Stimulated activated naive CD4-positive, alpha-beta T cell treated with Interleukin-2 at 50 U/mL for 16 hours (primary cell): ENCODE measurements at places on chromosomes 3 and 15.

DNA sequence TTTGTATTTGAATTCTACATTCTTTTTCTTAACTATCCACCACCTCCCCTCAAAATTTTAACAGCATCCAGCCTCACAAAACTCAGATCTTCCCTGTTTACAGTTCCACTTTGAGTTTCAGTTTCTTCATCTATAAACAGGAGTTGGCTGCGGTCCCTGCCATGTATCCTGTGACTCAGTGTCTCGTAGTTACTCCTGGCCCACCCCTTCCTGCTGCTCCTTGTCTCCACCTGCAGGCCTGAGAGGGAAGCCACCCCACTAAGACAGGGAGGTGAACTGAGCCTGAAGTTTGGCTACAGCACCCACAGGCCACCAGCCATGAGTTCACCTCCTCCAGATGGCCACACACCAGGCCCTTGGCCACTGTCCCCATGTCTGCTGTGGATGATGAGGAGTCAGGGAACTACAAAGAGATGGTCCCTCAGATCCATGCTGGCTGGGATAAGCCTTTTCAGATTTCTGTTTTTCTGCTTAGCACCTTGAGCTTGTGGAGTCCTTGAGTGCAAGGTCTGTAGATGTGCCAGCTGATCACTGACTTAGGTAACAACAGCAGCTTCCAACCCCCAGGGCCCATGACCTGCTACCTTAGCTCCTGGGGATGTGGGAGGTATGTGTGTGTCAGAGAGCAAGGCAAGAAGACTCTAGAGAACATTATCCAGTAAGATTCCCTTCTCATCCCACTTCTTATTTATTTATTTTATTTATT, 37.5 kb downstream of the CD86 start:
- peak; percentile 62 for DNase-seq

DNA sequence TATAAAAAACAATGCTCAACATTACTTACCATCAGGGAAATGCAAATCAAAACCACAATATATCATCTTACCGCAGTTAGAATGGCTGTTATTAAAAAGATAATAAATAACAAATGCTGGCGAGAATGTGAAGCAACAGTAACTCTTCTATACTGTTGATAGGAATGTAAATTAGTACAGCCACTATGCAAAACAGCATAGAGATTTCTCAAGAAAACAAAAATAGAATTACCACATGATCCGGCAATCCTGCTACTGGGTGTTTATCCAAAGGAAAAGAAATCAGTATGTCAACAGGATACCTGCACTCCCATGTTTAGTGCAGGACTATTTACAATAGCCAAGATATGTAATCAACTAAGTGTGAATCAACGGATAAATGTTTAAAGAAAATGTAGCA, 48.1 kb downstream of the ADAM10 start:
- DNase-seq: no peak

- no peak for DNase-seq
Observed at GRCh38 chr3:73729969-73730440, 105.3 kb upstream of the PDZRN3 start.

GRCh38 chr3:184259878-184260723, 1.3 kb downstream of the CAMK2N2 start:
- DNase-seq: peak; percentile 24

- DNase-seq: no peak
Observed at GRCh38 chr3:53775834-53776251, 70.4 kb downstream of the CHDH start.

DNA sequence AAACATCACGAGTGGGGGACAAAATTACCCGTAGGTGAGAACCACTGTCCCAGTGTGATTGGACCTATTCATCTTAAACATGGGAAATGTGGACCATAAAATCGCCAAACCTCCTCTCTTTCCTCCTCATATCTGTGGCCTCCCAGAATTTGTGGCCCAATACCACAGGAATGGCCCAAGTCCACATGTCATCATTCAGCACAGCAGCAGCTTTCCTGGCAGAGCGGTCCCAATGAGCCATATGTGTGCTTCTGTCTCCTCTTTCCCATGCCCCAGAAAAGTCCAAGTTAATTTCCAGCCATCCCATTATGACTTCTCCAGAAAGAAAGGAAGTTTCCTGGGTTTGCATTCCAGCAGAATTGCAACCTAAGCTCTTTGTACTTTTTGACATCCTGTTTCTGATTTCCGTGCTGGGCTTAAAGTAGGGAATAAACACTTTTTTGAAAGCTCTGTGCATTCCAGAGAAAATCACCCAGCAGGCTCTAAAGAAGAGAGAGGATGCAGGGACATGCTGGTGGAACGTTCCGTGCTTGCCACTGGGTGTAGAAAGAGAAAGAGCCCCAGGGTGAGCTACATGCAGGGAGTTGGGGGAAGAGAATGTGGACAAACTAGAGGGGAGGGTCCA, 259.4 kb upstream of the PROK2 start:
- no peak for DNase-seq

DNA sequence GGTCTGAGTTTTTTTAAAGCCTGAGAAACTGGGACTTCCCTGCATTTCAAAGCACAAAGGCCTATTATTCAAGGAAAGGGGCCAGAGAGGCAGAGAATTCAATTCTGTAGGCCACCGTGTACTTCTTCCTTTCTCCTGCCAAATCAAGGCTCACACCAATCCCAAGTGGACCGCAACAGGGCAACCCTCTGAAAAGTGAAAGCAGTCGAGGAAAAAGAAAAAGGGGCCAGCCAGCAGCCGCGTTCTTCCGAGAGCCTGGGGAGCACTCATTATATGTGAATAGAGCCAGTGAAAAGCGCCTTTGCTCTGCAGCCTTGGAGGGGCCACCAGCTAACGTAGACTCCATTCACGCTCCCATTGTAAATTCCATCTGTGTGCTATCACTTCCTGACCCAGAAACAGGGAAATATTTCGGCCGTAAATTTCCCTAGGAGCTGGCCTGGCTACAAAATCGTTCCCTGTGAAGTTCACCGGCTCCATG, 45.9 kb upstream of the THUMPD3 start:
- DNase-seq: no peak

DNA sequence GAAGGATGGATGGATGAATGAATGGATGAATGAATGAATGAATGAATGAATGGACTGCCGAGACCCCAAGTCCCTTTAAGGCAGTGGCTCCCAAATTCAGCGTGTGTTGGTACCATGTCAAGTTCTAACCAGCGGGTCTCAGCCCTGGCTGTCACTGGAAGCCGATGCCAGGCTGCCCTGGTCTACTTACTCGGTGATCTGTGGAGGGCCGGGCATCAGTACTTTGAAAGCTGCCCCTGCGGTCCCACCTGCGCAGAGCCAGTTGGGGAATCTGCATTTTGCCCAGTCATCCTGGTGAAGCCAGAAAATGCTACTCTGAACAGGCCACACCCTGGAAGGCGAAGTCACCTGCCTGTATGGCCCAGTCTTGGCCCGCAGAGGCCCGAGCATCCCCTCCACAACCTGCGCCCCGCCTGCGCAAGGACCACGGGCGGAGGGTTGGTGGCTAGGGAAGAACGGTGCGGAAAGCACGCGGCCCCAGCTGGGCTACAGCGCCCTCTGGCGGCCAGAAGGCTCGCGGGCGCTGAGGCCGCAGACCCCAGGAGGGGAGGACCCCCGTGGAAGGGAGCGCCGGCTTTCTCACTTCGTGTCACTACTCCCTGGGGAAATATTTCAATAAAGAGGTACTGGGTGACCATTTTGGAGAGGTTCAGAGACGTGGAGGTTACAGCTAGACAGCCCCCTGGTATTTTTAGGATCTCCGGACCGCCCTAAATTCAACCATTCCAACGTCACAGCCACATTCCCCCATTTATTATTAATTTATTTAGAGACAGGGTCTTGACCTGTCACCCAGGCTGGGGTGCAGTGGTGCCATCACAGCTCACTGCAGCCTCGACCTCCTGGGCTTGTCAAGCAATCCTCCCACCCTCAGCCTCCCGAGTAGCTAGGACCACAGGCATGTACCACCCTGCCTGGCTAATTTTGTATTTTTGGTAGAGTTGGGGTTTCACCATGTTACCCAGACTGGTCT, 34.9 kb downstream of the PRKCD start:
- DNase-seq: peak; percentile 35

DNA sequence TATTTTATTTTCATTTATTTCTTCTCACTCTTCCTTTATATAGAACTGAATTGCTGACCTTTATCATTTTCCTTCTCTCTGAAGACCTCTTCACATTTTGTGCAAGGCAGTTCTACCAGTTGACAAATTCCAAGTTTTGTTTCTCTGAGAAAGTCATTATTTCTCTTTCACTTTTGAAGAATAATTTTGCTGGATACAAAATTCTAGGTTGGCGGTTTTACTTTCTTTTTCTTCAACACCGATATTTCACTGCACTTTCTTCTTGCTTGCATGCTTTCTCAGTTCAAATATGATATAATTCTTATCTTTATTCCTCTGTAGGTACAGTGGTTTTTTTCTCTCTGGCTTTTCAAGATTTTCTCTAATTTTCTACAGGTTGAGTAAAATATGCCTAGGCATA, 15.9 kb downstream of the RFX7 start:
- DNase-seq: no peak

DNA sequence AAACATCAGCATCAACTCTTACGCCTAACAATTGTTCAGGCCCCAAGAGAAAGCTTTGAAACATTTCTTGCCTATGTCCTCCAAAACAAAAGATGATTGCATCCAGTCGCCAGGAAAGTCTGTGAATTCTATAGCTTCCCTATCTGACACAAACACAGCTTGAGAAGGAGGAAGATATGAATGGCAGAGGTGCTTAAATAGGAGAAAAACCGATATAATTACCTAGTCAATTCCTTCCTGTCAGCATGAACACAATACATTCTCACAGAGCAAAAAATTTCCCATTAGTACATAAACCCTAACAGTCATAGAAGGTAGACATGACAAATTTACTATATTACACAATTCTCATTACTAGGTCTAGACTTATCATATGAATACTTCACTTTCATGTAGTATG, 326.5 kb downstream of the CGGBP1 start:
- no peak for DNase-seq
